Activated CD4-positive, alpha-beta memory T cell treated with anti-CD3 and anti-CD28 coated beads for 36 hours (primary cell): ENCODE measurements at places on chromosomes 5 and 9.

GRCh38 chr5:143403334-143403592, 223 bp downstream of the NR3C1 start:
- H3K4me1 ChIP-seq: peaks cover 51% of the 10 kb centered on the region
- peak overlapping the region; percentile 88 for H3K4me3 ChIP-seq
- DNase-seq: no peak
- H3K27ac ChIP-seq: peak overlapping the region; percentile 86
- no peaks in the 10 kb centered on the region for H3K27me3 ChIP-seq
- peaks cover 27% of the 10 kb centered on the region for H3K36me3 ChIP-seq

- no peaks in the 10 kb centered on the region for H3K36me3 ChIP-seq
- H3K4me1 ChIP-seq: no peaks in the 10 kb centered on the region
- no peaks in the 10 kb centered on the region for H3K27me3 ChIP-seq
- no peak for DNase-seq
Observed at GRCh38 chr5:5983261-5983980, 394.9 kb downstream of the MED10 start.

GRCh38 chr5:14521748-14522147, 59.8 kb upstream of the OTULINL start:
- no peak overlapping the region for H3K4me3 ChIP-seq
- H3K27ac ChIP-seq: no peak overlapping the region
- DNase-seq: no peak

- peaks cover 75% of the 10 kb centered on the region for H3K36me3 ChIP-seq
- no peak overlapping the region for H3K27ac ChIP-seq
- H3K4me3 ChIP-seq: no peak overlapping the region
- H3K27me3 ChIP-seq: no peaks in the 10 kb centered on the region
- DNase-seq: no peak
- peaks cover 33% of the 10 kb centered on the region for H3K4me1 ChIP-seq
Observed at GRCh38 chr5:6373081-6373846, 5.1 kb downstream of the MED10 start.

- no peaks in the 10 kb centered on the region for H3K4me1 ChIP-seq
- no peak for DNase-seq
- no peaks in the 10 kb centered on the region for H3K27me3 ChIP-seq
- H3K27ac ChIP-seq: no peak overlapping the region
Observed at GRCh38 chr5:122942164-122942914, 94.2 kb downstream of the PPIC start.

DNA sequence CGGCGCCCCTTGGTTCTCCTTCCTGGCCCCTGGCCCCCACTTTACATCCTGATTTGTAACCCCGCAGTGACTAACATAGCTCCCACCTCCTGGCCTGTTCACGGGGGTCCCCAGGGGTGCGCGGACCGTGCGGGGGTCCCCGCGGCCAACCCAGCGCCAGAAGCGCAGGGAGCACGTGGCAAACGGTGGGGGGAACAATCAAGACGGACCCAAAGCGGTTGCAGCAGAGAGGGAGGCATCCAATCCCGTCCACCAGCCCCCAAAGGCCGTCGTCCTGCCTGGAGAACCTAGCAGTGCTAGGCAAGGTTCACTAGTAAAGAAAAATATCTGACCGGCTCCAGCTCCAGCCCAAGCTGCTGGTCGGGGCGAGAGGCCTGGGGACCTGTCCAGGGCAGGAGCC, 201.5 kb downstream of the AUH start:
- H3K36me3 ChIP-seq: peaks cover 2% of the 10 kb centered on the region
- H3K4me1 ChIP-seq: peaks cover 55% of the 10 kb centered on the region
- DNase-seq: no peak
- no peaks in the 10 kb centered on the region for H3K27me3 ChIP-seq

GRCh38 chr5:174291162-174291561, 245.7 kb downstream of the NSG2 start:
- no peaks in the 10 kb centered on the region for H3K36me3 ChIP-seq
- no peak overlapping the region for H3K27ac ChIP-seq
- no peaks in the 10 kb centered on the region for H3K4me1 ChIP-seq
- H3K4me3 ChIP-seq: no peak overlapping the region
- H3K27me3 ChIP-seq: no peaks in the 10 kb centered on the region

DNA sequence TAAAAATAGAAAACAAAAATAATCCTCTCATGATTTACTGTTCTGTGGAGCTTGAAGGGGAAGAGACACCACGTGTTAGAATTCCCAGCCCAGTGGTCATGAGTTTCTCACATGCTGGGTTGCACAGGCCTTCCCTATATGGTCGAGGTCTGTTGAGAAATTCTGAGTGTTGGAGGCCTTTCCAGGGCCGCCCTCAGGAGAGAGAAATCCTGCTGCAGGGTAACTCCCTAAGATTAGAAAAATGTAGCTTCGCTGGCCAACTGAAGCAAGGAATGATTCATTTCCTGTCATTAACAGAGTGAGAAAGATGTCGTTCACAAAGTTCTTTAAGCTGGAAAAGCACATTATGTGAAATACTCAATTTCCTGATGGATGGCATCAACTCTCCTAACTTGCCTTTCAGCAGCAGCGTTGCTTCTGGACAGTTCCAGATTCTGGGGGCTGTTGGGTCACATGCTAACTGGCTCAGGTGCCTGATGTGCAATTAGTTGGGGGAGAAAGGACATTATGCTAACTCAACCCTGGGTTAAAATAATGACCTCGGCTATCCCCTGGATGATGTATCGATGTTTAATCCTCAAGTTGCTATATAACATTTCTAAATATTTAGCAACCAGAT, 104.8 kb upstream of the CD180 start:
- H3K27ac ChIP-seq: no peak overlapping the region
- no peak overlapping the region for H3K4me3 ChIP-seq
- no peaks in the 10 kb centered on the region for H3K36me3 ChIP-seq
- no peak for DNase-seq
- no peaks in the 10 kb centered on the region for H3K27me3 ChIP-seq

DNA sequence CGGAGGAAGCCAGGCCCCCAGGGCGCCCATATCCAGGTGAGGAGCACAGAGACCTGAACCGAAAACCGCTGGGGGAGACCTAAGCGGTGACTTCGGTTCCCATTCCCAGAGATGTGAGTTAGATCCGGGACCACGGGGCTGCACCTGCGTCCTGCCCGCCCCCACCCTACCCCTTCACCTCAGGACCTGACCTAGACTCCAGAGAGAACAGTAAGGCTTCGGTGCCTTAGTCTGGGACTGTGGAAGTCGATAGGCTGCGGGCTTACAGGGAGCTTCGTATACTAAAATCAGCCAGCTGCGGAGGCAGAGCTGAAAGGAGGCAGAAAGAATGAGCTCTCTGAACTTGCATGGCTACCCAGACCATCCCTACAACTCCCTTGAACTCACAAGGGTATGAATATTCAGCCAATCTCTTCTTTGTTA, 518 bp upstream of the FAM13B start:
- no peaks in the 10 kb centered on the region for H3K27me3 ChIP-seq
- H3K27ac ChIP-seq: peak overlapping the region; percentile 92
- H3K4me3 ChIP-seq: peak overlapping the region; percentile 97
- H3K36me3 ChIP-seq: no peaks in the 10 kb centered on the region

- peaks cover 20% of the 10 kb centered on the region for H3K36me3 ChIP-seq
- peak overlapping the region; percentile 86 for H3K4me3 ChIP-seq
- H3K4me1 ChIP-seq: peaks cover 14% of the 10 kb centered on the region
- peak; percentile 31 for DNase-seq
- no peaks in the 10 kb centered on the region for H3K27me3 ChIP-seq
- peak overlapping the region; percentile 100 for H3K27ac ChIP-seq
Observed at GRCh38 chr5:91383956-91384300, 811 bp upstream of the ARRDC3 start.

DNA sequence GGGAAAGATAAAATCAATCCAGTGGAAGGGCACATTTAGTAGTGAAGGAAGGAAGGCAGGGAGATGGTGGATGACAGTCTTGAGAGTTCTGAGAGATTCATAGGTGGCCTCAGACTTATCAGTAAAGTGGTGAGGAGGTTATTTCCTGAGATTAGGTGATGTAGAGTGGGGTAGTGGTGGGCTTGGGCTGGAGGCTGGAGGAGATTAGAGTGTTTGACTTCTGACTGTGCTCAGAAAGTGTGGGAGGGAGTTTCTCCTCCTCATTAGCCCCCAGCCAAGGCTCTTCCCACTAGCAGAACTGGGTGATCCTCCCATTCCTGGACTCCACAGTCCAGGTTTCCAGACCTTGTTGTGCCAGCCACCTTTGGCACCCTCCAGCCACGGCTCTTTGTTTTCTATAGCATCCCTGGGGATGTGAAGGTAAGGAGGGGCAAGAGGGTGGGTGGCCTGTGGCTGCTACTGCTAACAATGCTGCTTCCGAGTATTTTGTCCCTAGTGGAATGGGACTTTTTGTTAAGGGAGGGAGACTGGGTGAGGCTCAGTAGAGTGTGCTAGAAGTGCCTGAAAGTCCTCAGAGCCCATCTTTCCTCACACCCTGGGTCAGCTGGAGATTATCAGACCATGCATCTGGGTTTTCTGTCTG, 94.4 kb downstream of the ADRB2 start:
- H3K36me3 ChIP-seq: no peaks in the 10 kb centered on the region
- no peak overlapping the region for H3K27ac ChIP-seq
- DNase-seq: no peak
- H3K4me1 ChIP-seq: peaks cover 5% of the 10 kb centered on the region

GRCh38 chr5:159459951-159460538, 129.8 kb upstream of the IL12B start:
- no peaks in the 10 kb centered on the region for H3K36me3 ChIP-seq
- no peak overlapping the region for H3K27ac ChIP-seq
- DNase-seq: peak; percentile 18

DNA sequence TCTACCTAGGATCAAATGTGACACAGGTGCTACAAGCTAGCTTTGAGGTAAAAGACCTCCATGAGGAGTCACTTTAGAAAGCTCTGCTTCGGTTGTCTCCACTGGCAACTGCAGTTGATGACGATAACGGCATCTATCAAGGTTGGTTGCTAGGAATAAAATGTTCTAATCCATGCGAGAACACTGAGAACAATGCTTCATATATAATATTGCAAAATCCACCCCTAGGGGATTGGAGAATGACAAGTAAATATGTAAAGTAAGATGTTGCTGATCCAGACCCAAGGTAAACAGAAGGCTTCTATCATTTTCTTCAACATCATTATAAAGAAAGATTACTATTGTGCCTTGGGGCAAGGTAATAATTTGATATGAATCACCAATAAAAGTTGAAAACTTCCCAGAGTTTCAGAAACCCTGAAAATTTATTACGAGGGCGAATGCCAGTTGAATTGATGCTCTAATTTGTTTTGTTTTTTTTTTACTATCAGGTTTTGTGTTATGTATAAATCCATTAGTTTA, 1003.4 kb downstream of the CDH18 start:
- no peaks in the 10 kb centered on the region for H3K36me3 ChIP-seq
- no peak for DNase-seq
- no peaks in the 10 kb centered on the region for H3K27me3 ChIP-seq
- no peak overlapping the region for H3K4me3 ChIP-seq
- H3K27ac ChIP-seq: no peak overlapping the region

DNA sequence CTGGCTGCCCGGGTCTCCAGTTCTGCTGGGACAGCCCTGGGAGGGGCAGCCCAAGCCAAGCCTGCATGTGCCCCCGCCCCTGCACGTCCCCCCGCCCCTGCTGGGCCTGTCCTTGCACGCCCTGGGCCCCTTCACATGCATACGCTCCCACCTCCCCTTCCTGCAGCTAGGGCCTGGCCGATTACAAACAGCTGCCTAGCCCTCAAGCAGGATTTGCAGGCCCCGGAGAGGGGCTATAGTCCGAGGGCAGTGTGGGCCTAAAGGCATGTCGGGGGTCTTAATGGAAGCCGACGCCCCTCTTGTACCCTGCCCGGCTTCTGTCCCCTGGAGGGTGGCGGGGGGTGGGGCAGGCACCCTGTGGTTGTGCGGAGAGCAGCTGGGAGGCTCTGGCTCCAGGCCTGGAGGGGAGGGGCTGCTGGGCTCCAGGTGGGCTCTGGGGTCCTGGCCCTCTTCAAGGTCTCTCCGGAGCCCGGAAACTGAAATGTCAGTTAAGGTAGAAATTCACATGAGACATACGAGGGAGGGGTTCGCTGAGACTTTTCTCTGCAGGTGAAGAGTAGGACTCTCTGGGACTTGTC, 16.9 kb downstream of the COL5A1 start:
- peaks cover 3% of the 10 kb centered on the region for H3K27me3 ChIP-seq
- no peak overlapping the region for H3K27ac ChIP-seq
- no peaks in the 10 kb centered on the region for H3K36me3 ChIP-seq
- no peak overlapping the region for H3K4me3 ChIP-seq
- no peak for DNase-seq

DNA sequence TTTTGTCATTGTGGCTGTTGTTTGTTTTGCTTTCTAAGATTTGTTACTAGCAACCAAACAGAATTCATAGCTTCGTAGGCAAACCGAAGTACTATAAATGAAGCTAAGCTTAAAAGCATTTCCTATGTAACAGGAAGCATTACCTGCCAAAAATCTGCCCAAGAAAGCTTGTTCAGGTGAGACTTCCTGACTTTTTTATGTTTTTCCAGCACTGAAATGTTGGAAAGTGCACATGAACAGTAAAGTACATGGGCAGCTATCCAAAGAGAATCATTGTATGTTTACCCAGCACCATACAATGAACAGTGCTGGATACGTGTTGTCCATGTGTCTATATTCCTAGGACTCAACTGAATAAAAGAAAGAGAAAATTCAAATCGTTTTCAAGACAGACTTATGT, 247.1 kb downstream of the NFIB start:
- no peaks in the 10 kb centered on the region for H3K4me1 ChIP-seq
- no peak for DNase-seq
- no peak overlapping the region for H3K4me3 ChIP-seq
- H3K27me3 ChIP-seq: no peaks in the 10 kb centered on the region

GRCh38 chr9:14935964-14936363, 25.7 kb upstream of the FREM1 start:
- no peaks in the 10 kb centered on the region for H3K4me1 ChIP-seq
- H3K27me3 ChIP-seq: peaks cover 2% of the 10 kb centered on the region
- H3K4me3 ChIP-seq: no peak overlapping the region
- no peak overlapping the region for H3K27ac ChIP-seq
- H3K36me3 ChIP-seq: no peaks in the 10 kb centered on the region

- peaks cover 3% of the 10 kb centered on the region for H3K4me1 ChIP-seq
- H3K27me3 ChIP-seq: no peaks in the 10 kb centered on the region
- no peak for DNase-seq
- no peak overlapping the region for H3K4me3 ChIP-seq
Observed at GRCh38 chr9:4420351-4420750, 69.9 kb upstream of the SLC1A1 start.

GRCh38 chr5:107370396-107370968, 300.3 kb downstream of the EFNA5 start:
- no peaks in the 10 kb centered on the region for H3K27me3 ChIP-seq
- H3K27ac ChIP-seq: no peak overlapping the region
- no peak for DNase-seq
- H3K4me1 ChIP-seq: no peaks in the 10 kb centered on the region
- no peak overlapping the region for H3K4me3 ChIP-seq
